ENCODE measurements at places on chromosomes 1 and 21.

GRCh38 chr1:65911679-65912078 lies 119.0 kb downstream of the PDE4B start:
- DNase-seq = no peak

DNA sequence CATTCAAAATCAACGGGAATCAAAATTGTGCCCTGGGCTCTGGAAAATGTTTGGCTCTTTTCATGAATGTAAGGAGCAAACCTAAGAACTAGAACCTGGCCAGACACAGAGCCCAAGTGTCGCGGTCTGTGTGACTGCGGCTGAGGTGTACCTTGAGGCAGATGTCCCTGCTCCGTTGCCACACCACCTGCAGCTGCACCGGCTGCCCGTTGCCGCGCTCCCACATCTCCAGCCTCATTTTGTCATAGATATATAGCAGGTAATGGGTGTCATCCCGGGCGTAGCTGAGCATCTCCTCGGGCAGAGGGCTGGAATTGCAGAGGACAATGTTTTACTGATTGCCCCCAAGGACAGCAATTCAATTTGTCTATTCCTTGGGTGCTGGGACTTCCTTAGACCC lies 18.7 kb downstream of the EXOSC10 start:
- DNase-seq = no peak

DNA sequence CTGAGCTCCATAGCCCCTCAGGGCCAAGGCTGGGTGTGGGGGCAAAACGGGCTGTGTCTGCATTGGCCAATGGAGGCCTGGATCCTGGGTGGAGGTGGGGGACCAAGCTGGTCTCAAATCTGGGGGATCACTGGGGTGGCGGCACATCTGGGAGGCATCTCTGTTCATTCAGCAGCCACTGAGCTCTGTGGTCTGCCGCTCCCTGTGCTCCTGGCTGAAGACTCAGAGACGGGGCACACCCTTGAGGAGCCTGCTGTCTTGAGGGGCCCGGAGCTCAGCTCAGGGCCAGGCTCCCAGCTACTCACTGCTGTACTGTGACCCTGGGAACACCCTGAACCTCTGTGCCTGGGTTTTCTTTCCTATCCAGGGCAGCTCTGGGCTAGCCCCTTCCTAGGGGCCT lies 90.3 kb upstream of the WNT4 start:
- DNase-seq = no peak

- DNase-seq = no peak
These were observed 867.3 kb downstream of the TTLL7 start for GRCh38 chr1:83131692-83131955.

DNA sequence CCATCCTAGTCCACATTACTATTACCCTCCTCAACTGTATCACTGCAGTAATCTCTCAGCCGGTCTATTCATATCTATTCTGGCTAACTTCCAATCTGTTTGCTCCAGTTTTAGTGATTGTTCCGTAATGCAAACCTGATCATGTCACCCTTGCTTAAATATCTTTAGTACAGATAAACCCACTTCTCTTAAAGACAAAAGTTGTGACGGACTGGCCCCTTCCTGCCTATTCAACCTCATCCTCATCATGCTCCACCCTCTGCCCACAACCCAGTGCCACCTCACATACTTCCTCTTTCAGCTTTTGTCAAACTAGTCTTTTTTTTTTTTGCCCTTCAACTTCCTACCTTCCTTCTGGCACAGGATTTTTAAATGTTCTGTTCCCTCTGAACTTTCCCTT lies 2.8 kb upstream of the C1orf162 start:
- no peak for DNase-seq

DNA sequence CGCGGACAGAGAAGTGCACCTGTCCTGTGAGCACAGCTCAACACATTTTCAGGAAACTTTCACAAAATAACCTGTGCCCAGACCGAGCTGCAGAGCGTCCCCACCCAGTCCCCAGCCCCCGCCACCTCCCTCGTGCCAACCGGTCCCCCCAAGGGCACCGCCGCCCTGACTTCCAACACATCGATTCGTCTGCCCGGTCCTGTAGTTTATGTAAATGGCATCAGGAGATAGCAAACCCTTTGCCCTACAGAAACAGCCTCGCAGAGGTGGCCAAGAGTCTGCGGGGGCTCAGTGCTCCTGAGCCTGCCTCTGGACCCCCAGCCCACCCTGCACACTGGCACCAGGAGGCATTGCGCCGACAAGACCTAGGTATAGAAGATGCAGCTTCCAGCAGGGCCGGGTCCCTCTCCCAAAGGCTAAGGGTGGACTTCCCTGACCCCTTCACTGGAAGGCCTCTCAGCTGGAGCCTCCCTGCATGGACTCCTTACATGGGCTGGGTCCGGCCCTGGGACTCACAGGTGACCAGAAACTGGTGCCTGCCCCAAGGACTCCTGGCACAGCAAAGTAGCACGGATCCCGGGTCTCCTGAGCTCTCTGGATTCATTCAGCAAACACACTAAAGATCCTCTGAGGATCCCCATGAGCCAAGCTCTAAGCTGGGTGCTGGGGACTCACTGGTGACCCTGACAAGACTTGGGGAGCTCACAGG lies 6.6 kb upstream of the PLEKHG5 start:
- no peak for DNase-seq

- DNase-seq = peak; percentile 41
These were observed 8.9 kb downstream of the BSND start for GRCh38 chr1:55007625-55008024.

DNA sequence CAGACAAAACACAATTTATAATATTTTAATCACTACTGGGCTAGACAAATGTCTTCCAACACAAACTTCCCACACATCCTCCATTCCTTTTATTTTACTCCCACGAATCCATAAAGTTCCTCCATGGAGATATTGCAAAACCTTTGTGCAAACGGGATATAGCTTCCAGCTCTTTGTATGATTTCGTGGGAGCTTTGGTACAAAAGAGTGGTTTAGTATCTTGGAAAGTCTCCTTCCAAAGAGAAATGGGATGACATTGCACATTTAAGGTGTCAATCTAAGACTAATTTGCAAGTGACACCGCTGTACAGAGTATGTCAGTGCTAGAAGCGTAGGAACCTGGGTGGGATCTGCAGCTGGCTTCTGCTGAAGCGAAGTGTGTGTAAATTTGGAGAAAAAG lies 455.2 kb upstream of the RUNX1 start:
- no peak for DNase-seq

- no peak for DNase-seq
These were observed 93.5 kb downstream of the NAV1 start for GRCh38 chr1:201632364-201632952.

DNA sequence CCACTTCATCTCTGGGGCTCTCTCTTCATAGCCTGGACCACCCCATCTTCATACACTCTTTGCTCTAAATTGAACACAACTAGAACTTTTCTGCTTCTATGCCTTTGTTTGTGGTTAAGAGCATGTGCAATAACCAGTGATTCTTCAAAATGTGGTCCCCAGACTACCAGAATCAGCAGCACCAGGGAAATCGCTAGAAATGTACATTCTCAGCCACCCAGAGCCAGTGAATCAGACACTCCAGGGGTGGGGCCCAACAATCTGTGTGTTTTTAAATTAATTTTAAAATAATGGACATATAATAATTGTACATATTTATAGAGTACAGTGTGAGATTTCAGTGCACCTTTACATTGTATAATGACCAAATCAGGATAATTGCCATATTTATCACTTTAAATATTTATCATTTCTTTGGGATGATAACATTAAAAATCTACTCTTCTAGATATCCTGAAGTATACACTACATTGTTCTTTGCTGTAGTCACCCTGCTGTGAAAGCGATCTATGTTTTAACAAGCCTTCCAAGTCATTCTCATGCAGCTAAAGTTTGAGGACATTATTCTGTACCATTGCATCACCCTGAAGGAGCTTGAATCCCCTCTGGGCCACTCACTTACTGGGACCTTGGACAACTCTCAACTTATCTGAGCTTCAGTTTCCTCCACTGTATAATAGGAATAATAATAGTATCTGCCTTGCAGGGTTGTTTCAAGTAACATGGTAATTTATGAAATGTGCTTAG lies 10.8 kb downstream of the GRHL3 start:
- peak; percentile 31 for DNase-seq

GRCh38 chr1:55064071-55064581 lies 24.8 kb downstream of the PCSK9 start:
- no peak for DNase-seq

GRCh38 chr1:161905269-161905884 lies 118.3 kb downstream of the OLFML2B start:
- no peak for DNase-seq

Data from amniotic stem cell (primary cell).